ENCODE measurements at places on chromosomes 13 and 19.

GRCh38 chr13:98103942-98104880, 38.7 kb upstream of the FARP1 start:
- no peak for DNase-seq

GRCh38 chr19:42440357-42441048, 2.2 kb downstream of the CXCL17 start:
- peak; percentile 89 for DNase-seq

GRCh38 chr13:53254500-53254899, 225.9 kb downstream of the OLFM4 start:
- no peak for DNase-seq

- no peak for DNase-seq
Observed at GRCh38 chr13:57346786-57347185, 179.8 kb downstream of the PRR20E start.

DNA sequence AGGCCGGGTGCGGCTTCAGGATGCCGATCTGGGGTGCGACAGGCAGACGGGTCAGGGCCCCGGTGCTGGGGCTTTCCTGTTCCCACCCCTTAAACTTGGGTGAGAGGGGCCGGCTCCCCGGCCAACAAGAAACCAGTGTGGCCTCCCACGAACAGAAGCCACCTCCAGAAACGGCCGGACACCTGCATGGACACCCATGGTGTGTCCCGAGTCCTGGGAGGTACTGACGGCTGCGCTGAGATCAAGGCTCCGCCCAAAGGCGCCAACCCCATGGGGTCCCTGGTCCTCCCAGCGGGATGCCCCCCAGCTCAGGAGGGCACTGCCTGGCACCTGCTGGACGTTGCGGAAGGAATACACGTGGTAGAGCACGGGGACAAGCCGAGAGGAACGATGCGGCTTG, 11.5 kb downstream of the POLRMT start:
- no peak for DNase-seq

DNA sequence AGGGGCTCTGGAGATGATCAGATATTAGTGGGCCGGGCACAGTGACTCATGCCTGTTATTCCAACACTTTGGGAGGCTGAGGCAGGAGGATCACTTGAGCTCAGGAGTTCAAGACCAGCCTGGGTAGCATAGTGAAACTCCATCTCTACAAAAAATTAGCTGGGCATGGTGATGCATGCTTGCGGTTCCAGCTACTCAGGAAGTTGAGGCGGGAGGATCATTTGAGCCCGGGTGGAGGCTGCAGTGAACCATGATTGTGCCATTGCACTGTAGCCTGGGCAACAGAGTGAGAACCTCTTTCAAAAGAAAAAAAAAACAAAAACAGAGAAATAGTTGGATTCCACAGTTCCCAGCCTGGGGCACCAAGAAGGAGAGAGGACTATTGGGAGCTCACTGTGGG, 17.9 kb upstream of the SHFL start:
- no peak for DNase-seq

- no peak for DNase-seq
Observed at GRCh38 chr13:114219392-114219791, 15.3 kb upstream of the CDC16 start.

- no peak for DNase-seq
Observed at GRCh38 chr13:41707194-41707821, 250.0 kb downstream of the RGCC start.

DNA sequence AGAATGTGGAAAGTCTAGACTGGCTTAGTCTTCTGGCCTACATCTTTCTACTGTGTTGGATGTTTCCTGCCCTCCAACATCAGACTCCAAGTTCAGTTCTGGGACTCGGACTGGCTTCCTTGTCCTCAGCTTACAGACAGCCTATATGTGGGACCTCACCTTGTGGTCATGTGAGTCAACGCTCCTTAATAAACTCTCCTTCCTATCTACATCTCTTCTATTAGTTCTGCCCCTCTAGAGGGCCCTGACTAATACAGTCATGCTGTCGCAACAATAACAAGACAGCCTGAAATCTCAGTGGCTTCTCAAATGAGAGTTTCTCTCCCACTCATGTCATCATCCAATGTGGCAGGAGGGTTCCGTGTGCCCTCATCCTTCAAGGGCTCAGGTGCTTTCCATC, 347.8 kb downstream of the MZT1 start:
- no peak for DNase-seq

DNA sequence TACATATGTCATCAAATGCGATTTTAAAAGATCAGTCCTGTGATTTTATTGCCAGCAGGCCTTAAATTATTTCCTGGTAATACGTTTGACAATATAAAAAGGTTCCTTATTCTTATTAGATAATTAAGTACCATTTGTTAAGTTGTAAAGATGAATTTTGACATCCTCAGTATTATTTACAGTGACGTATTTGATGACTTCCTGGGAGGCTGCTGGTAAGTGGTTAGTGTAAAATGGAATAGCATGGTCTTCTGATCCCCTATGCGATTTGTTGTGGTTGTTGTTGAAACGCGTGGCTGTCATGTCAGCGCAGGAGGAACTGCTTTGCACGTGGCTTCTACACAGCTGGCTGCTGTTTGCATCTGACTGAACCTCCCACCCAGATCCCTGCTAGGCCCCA, 99.7 kb downstream of the DCLK1 start:
- DNase-seq: no peak

DNA sequence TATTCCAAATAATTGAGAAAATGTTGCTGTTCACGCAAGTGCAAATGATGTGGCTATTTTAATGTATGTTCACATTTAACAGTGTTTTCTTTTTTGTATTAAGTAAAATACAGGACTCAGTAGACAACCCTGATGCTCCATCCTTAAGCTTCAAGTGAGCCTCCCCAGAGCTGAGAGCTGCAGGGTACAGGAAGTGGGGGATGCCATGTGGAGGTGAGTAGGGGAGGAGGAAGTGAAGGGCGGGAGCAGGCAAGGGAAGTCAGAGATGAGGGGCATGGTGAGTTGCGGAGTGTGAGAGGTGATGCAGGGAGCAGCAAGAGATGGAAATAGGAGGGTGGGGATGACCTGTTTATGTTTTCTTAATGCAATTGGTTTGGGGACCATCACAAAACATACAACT, 711.0 kb downstream of the UQCRFS1 start:
- no peak for DNase-seq

GRCh38 chr13:30816736-30817135, 81.4 kb downstream of the ALOX5AP start:
- no peak for DNase-seq

GRCh38 chr13:23411220-23411619, 22.3 kb downstream of the SACS start:
- DNase-seq: no peak

DNA sequence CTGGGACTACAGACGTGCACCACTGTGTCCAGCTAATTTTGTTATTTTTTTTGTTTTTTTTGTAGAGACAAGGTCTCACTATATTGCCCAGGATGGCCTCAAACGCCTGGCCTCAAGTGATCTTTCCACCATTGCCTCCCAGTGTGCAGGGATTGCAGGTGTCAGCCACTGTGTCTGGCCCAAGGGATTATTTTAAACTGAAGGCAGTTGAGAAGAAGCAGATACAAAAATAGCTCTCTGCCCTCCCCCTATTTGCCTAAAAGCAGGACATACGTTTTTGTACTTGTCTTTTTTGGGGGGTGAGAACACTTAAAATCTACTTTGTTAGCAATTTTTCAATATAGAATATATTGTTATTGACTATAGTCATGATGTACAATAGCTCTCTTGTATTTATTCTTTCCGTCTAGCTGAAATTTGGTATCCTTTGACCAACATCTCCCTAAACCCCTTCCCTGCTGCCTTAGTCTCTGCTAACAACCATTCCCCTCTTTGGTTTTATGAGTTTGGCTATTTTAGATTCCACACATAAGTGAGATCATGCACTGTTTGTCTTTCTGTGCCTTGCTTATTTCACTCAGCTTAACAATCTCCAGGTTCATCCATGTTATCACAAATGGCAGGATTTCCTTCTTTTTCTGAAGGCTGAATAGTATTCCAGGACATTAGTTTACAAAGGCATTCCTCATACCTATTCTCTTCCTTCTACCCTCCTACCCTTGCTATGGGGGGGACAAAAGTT, 34.9 kb downstream of the ADGRE3 start:
- no peak for DNase-seq

GRCh38 chr13:50712456-50712855, 131.0 kb downstream of the DLEU7 start:
- no peak for DNase-seq

GRCh38 chr19:16283210-16284061, 41.2 kb upstream of the KLF2 start:
- DNase-seq: peak; percentile 65

- no peak for DNase-seq
Observed at GRCh38 chr19:54916822-54917221, 10.9 kb downstream of the NCR1 start.

DNA sequence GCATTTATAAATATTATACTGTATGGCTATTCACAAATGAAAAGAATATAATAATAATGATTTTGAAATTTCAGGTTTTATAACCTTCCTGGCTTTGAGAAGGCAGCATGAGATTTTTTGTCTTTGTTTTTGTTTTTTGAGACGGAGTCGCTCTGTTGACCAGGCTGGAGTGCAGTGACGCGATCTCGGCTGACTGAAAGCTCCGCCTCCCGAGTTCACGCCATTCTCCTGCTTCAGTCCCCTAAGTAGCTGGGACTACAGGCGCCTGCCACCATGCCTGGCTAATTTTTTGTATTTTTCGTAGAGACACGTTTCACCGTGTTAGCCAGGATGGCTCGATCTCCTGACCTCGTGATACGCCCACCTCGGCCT, 64.1 kb downstream of the ZNF429 start:
- DNase-seq: peak; percentile 53

DNA sequence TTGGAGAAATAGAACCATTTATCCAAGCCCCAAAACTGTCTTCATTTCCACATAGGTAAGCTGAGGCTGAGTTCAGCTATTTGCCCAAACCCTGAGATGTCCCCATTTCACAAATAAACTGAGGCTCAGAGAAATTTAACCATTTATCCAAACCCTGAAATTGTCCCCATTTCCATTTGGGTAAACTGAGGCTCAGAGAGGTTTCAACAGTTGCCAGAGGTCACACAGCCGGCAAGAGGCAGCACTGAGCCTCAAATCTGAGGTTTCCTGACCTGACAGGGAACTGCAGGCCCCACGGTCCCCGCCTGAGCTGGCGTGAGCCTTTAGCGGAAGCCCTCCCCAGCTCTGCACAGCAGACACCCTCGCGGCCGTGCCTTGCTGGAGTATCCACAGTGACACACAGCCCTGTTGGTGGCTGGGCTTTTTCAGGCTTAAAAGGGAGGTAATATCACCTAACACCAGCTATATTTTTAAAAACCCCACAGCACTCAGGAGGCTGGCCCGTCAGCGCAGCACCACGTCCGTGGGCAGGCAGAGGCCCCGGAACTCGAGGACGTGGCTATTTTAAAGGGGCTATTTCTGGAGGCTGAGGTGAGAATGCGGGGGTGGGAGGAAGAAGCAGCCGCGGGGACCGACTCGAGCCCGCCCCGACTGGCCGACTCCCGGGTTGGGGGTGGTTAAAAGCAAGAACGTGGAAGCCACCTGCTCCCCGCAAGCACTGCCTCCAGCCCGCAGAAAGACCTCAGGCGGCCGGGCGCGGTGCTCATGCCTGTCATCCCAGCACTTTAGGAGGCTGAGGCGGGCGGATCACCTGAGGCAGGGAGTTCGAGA, 18.5 kb downstream of the PTPRS start:
- peak; percentile 35 for DNase-seq

GRCh38 chr13:93805736-93806135, 579.1 kb downstream of the GPC6 start:
- DNase-seq: no peak

- DNase-seq: no peak
Observed at GRCh38 chr19:42079276-42079669, 3.3 kb downstream of the ZNF574 start.

DNA sequence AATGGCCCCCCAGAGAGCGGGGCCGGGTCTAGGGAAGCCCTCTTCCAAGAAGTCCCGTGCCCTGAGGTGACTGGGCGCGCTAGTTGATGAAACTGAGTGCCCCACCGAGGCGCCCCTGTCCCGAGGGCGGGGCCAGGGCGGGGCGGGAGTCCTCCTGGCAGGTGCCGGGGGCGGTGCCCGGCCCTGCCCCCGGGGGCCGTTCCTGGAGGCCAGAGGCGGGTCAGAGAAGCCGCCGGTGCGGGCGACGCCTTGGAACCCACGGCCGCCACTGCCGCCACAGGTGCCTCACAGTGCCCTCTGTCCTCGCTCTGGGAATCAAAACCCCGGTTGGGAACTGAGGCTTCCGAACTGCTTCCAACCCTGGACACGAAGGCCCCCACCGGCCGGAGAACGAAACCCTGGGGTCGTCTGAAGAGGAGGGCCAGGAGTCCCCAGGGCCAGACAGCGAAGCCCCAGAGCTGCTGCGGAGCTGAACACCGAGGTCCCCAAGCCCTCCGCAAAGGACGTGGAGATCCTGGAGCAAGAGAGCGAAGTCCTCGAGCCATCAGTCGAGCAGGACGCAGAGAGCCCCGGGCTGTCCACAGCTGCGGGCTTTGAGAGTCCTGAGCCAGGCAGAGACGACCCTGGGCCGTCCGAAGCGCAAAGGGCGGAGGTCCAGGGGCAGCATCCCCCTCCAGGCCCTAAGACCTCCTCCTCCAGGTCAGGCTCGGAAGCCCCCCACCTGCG, at the start of gene MISP3:
Gene MISP3, plus strand, starts transcription at position 252 of the 726 bp plus-strand sequence. CDS start 524 bp downstream, outside the sequence.
- DNase-seq: peak; percentile 66

- DNase-seq: no peak
Observed at GRCh38 chr19:53432088-53432661, 391 bp downstream of the ZNF761 start.

- no peak for DNase-seq
Observed at GRCh38 chr13:113121928-113122471, 599 bp upstream of the F10 start.

- DNase-seq: no peak
Observed at GRCh38 chr13:29621841-29622240, 26.4 kb upstream of the SLC7A1 start.

GRCh38 chr13:110983241-110983640, 68.4 kb upstream of the ANKRD10 start:
- DNase-seq: no peak

DNA sequence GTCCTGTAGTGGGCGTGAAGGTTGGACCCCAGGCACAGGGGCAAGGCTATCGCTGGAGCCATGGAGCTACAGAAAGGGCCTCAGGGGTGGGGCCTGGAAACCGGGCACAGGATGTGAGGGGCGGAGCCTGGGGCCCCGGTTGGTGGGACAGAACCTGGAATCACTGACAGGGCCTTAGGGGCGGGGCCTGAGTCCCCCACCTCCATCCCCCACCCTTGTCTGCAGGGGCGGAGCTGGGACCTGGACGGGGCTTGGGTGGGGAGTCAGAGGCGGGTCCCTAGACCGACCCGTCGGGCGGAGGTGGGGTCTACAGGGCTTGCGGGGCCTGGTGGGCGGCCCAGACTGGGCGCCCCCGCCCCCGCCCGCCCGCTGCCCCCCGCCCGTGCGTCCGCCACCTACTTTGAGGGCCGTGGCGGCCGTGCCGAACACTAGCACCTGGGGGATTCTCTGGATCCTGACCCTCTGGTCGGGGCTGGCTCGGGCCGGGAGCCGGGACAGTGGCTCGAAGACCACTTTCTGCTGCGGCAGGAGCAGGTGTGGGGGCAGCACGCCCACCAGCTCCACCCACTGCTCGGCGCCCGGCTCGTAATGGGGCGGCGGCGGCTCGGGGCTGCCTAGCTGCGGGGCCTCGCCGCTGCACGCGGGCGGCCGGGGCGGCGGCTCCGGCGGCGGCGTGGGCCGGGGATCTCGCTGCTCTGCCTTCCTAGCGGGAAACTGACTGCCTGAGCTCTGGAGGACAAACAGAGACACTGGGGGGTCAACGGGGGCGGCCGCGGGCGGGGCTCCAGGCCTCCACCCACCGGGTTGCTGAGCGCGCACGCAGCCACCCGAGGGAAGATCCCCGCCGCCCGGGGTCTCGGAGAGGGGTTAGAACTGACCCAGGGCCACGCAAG, 26.3 kb downstream of the DCAF15 start:
- no peak for DNase-seq

GRCh38 chr19:34224996-34225658, 29.2 kb upstream of the GARRE1 start:
- DNase-seq: no peak

Data from activated T-cell treated with anti-CD3 and anti-CD28 coated beads, Interleukin-2, amount 50 U/mL, for 72 hours (primary cell).